Ecto neural progenitor cell (in vitro differentiated cells): ENCODE measurements at places on chromosomes 2 and 18.

GRCh38 chr2:167196461-167197252, 308.4 kb downstream of the XIRP2 start:
- no peak for DNase-seq

DNA sequence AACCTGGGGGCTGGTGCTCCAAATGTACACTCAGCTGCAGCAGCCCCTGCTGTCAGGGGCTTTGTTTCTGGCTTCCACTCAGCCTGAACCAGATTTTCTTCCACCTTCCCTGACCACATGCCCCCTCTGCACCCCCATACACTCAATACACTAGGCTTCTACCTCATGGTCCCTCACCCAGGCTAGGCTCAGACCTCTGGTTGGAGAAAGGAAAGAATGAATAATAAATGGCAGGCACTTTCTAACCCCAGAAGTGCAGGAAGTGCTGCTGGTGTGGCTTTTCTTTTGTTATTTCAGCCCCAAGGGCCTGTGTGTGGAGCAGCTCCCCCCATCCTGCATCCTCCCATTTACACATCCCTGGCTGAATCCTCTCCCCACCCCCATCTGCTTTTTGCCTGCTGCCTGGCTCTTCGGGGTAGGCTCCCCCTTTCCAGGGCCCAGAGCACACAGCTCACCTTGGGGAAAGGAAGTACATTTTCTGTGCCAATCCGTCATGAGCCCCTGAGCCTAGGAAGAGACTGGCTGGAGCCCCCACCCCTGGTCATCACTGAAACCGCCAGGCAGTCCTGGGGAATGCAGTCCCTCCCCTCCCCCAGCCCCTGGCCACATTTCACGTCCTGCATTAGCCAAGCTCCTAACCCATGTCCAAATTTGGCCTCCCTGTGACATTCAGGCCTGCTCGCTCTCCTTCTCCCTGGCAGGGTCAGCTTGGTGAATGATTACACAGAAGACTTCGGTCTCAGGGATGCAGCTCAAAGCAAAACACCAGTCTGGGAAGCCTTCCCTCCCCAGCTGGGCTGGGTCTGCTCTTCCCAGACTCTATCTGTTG, 2.6 kb downstream of the DYSF start:
- peak; percentile 64 for DNase-seq

DNA sequence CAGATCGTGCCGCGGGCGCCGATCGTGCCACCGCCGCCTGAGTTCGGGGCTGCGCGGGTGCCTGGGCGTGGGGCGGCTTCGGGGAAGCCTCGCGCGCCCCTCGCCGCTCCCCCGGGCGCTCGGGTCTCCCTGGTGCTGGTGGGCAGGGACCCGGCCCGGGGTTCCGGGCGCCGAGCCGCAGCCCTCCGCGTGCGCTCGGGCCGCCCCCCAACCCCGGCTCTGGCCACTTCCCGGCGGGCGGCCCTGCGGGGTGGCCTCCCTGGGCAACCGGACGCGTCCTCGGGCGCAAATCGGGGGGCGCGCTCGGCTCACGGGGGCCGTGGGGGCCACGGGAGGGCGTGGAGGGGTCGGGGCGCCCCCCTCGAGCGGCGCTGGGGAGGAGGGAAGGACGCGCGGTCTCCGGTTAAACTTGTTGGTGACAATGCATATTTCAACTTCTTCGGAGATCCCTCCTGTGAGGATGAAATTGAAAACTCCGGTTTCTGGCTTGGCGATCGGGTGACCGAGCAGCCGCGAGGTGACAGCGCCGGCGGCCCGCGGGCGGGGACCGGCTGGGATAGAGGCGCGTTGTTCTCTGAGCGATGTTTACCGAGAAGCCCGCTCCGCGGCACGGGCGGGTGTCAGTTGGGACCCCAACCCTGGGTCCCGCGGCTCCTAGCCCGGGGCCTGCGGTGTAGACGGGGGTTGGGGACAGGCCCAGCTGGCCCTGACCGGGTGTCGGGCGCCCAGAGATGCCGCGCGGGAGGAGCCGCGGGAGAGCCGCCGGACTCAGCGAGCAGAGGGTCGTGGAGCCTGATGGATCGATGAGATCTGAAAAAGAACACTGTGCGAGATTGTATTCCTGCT, 676 bp downstream of the SH3BP4 start:
- peak; percentile 66 for DNase-seq

GRCh38 chr2:145598434-145598833, 1078.5 kb upstream of the ZEB2 start:
- DNase-seq = no peak

DNA sequence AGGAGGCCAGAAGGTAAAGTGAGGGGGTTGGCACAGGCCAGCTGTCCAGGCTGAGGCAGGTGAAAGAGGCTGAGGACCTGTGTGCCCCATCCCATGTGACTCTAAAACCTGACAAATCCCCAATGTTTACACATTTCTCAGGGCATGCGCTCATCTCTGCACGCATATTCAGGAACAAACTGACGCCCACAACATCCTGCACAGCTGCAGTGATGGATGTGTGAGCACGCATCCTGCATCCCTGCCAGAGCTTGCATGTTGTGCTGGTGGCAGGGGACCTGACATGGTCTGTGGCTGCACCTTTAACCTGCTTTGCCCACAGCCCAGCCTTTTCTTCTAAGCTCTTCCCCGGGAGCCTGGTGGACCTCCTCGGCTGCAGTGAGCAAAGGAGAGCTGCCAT, 83.1 kb downstream of the FBXO15 start:
- DNase-seq = no peak

- DNase-seq = no peak
These were observed 156.1 kb downstream of the DYSF start for GRCh38 chr2:71609441-71609840.

GRCh38 chr2:144796936-144797335, 277.0 kb upstream of the ZEB2 start:
- no peak for DNase-seq

DNA sequence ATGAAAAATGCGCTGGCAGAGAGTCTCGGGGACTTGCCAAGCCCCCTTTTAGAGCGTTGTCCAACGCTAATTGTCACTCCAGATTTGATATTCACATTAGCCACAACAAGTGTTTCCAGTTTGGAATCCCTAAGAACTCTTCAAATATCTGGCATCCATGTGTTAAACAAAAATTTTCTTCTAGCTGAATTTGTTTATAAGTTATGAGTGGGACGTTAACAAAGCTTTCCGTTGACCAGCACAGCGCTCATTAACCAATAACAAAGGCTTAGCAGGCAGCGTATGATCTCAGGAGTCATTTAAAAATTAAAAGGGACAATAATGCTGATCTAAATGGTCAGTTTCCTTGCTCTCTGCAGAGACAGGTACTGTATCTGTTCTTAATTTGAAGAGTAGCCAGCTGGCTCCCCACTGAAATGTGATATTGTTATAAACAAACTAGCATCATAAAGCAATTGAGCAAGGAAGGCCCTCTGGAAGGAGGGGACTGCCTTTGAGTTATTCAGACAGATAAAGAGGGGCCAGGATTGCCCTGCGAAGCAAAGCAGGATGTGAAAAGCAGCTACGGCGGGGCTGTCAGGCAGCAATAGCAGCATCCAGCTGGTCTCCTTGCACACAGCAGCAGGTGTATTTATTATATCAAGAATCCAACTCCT, 337.2 kb upstream of the SALL3 start:
- no peak for DNase-seq
